ENCODE measurements at places on chromosomes 4 and X.

DNA sequence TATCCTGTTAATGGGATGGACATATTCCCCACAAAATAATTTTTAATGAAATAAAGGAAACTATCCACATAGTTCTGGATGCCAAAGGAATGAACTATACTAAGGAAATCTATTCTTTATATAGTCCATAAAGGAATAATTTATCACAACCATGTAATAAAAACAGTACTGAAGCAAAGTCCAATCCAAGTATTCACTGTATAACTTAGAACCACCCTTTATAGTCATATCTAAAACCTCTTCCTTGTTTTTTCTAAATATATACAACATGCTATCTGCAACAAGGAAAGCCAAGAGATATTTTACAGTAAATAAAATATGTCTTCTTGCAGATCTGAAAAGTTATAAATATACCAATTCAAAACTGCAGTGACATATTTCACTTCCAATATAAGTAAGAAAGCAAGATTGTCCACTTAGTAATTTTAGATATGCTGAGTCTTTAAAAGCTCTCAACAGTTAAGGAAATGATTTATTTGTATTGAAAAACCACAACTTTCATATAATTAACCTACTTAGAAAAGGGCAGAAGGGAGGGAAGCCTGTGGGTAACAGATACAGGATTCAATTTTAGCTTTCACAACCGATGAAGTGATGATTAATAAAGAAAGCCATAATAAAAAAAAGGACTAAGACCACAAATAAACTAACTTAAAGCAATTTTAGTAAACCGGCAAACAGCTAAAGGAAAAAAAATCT lies 8.0 kb downstream of the NR3C2 start:
- DNase-seq: no peak

DNA sequence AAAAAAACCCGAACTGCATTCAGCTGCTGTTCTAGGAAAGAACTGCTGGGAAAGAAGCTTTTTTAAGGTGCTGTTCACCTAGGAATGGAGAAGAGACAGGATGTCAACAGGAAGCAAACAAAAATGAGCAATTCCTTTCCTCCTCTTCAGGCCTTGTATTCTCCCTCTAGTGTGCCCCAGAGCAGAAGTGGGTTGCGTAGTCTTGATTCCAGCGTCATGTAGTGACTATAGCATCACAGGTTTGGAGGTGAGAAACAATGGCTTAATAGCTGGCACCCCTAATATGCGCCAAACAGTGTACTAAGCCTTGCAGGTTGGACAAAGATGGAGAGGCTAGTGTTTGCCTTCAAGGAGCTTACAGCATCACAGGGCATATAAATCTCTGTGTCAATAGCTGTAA lies 146.3 kb upstream of the LCORL start:
- DNase-seq: no peak

DNA sequence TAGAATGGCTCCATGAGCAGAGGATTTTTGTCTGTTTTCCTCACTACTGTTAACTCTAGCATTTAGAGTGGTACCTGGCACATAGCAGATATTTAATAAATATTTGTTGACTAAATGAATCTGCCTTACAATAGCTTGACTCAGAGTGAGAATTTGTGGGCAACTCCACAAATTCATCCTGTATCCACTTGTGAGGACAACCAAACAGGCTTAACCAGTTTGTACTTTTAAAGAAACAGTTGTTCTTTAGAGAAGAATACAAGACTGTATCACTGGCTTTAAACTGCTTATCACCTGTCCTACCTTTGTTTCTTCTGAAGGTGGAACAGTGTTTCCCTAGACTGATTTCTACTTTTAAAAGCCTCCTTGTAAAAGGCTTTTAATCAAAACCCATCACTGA lies 141.3 kb upstream of the SH3RF1 start:
- no peak for DNase-seq

GRCh38 chr4:120853161-120853935 lies 69.2 kb downstream of the PRDM5 start:
- DNase-seq: no peak

- no peak for DNase-seq
These were observed 331.5 kb upstream of the PABPC4L start for GRCh38 chr4:134533068-134533467.

DNA sequence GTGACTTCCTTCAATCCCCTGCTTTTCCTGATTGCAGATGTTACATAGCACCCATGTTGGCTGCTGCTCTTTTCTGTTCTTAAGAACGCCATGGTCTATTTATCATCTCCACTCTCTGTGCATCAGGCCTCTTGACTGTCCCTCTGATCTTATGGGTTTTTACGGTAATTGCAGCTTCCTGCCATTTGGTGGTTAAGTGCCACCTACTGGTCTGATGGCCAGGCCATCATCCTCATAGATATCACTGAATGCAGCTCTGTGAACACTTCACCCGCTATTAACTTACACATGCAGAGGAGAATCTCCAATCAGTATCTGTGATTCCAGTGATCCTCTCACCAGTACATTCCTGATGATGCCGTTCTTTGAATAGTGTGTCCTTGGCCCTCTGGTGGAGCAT lies 382.4 kb downstream of the TRAM1L1 start:
- DNase-seq: no peak

- no peak for DNase-seq
These were observed 47.0 kb downstream of the KLHL15 start for GRCh38 chrX:23980011-23980441.

- DNase-seq: no peak
These were observed 872.1 kb downstream of the PCDH7 start for GRCh38 chr4:31592293-31592692.

- DNase-seq: no peak
These were observed 50.1 kb downstream of the MFAP3L start for GRCh38 chr4:169975838-169976796.

DNA sequence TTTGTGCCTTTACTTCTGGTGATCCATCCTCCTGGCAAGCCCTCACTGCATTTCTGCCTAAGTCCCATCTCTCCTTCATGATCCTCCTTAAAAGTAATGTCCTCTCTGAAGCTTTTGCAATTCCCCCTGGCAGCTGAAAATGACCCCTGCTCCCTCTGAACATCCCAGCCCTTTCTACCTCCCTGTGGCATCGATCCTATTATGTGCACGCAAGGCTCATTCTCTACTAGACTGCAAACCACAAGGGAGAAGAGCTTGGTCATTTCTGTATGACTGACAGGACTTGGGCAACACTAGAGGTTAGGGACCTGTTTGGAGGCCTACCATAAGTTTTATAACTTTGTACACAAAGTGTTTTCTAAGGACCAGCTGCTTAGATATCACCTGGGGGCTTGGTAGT lies 50.8 kb upstream of the RAP2C start:
- no peak for DNase-seq

DNA sequence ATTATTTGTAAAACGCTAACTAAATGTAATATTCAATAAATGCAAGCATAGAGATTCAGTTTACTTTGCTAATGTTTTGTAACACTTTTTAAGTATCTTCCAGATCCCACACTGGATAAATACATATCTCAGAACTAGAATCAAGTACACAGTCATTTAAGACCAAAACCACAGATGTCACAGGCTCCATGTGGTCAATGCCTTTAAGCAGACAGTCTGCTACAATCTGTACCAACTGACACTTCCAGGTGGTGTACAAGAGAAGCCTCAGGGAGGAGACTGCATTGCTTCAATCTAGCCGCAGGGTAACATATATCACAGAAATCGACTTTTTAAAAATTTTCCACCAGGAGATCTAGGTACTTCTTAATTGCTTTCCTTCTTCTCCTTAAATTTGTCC lies 229.6 kb upstream of the DIAPH2 start:
- DNase-seq: no peak

DNA sequence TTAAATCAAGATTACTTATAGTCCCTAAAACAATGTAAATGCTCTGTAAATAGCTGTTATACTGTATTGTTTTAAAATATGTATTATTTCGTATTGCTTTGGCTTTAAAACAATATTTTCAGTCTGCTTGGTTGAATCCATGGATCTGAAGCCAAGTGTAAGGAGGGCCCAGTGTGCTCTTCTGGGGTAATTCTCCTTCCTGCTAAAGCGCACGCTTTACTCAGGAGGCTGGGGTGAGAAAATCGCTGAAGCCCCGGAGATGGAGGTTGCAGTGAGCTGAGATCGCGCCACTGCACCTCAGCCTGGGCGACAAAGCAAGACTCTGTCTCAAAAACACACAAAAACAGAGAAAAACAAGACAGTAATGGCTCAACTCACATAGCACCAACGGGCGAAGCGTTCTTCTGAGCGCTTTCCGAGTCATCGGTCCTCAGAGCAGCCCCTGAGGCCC lies 391 bp upstream of the IDUA start:
- no peak for DNase-seq

DNA sequence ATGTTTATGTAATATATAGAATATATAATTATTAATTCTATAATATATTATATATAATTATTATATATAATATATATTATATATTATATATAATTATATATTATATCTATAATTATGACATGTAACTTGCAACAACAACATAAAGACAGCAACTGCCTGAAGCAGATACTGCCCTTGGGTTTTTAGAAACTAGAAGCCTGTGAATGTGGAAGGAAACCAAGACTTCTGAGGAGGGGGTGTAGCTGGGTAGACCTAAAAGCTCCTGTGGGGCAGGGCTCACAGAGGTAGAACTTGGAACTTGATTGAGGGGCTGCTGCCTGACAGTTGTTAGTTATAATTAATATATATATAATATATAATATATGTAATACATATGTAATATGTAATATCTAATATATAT lies 167.2 kb upstream of the SLIT2 start:
- no peak for DNase-seq

DNA sequence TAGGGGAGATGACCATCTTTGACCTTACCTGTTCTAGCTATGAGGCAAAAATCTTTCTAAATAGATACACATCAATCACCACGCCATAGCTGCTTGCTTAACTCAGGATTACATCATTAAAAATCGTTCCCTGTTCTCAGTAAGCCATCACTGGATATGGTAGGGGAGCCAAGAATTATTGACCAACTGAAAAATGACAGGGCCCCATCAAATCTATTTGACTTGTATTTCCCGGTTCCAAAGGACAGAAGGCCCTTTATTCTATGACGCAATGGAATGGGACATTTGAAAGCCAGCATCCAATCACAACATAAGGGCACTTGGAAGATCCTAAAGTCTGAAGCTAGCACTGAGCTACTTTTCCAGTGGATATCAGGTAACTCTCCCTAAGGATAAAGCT lies 75.6 kb upstream of the NOCT start:
- DNase-seq: no peak

DNA sequence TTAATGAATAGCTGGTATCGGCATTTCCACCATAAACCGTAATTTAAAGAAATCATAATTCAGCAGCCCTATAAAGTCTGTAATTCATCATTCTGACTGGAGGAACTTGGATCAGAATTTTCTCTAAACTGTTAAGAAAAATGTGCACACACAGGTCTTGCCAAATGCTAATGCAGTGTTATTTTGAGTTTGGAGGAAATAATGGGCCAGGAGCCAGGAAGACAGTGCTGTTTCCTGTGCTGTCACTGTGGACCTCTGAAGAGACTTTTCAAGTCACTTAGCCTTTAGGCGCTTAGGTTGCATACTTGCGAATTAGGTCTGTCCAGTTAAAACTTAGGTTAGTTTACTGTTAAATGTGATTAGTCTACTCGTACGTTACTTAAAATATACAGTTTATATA lies 137.5 kb upstream of the ANXA3 start:
- DNase-seq: no peak

DNA sequence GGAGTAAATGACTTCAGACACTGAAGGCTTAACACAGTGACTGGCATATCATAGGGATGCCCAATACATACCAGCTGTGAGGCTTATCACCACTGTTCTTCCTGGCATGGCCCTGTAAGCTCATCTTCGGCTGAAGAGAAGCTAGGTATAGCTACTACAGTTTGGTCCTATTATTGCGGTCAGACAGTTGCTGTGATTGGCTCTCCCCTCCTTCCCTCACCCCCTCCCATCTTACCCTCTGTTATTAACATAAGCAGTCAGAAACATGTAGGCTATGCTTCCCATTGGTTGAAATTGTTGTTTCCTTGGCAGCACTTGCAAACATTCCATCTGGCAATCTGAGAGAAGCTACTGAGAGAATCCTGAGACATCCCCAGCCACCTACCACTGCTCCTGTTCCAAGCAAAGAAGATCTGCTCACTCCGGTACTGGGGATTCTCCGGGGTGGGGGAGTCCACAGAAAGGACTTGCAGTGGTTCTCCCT lies at the start of gene AKAP14:
Gene AKAP14, plus strand, starts transcription at position 51 of the 484 bp plus-strand sequence. CDS start 7,331 bp downstream, outside the sequence.
- DNase-seq: no peak

GRCh38 chr4:102047616-102048015 lies 257.1 kb downstream of the BANK1 start:
- DNase-seq: no peak

DNA sequence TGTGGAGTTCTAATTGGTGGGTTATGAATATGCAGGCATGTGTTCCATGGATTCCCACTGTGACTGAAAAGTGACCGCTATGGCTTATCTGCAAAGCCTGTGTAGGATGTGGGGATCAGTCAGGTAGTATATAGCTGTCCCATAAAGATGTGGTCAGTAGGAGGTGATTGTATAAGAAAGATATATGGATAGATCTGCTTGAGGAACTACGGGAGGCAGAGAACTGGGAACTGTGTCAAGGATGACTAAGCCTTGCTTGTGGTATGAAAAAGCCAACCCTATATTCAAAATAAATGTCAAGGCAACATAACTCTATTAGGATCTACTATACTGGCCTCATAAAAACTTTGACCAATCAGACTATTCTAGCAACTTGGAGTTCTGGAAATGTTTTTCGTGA lies 185.2 kb downstream of the KLHL4 start:
- DNase-seq: no peak

DNA sequence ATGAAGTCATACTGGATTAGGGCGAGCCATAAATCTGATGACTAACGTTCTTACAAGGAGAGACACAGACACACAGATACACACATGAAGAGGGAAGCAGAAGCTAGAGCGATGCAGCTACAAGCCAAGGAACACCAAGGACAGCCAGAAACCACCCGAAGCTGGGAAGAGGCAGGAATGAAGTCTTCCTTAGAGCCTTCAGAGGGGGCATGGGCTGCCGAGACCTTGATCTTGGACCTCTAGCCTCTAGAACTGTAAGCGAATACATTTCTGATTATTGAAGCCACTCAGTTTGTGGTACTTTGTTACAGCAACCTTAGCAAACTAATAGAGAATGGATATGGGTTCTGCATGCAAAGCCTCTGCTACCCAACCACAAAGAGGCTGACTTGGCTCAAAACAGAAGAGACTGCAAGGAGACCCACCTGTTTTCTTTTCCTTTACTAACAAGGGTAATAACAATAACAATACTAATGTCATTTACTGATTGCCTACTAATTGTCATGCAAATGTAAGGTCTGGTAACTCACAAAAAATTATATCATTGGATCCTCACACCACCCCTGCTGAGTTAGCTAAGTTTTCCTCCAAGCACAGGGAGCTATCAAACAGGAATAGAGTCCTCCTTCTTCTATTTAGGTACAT lies 10.1 kb upstream of the LDB2 start:
- no peak for DNase-seq

GRCh38 chrX:150704030-150704613 lies 10.9 kb downstream of the MTMR1 start:
- no peak for DNase-seq

GRCh38 chr4:156237231-156237630 lies 283.6 kb upstream of the CTSO start:
- DNase-seq: no peak

GRCh38 chr4:120769227-120769626 lies 153.3 kb downstream of the PRDM5 start:
- no peak for DNase-seq

- DNase-seq: no peak
These were observed 19.1 kb upstream of the ZXDA start for GRCh38 chrX:57929373-57929772.

- no peak for DNase-seq
These were observed 9.4 kb downstream of the TASL start for GRCh38 chrX:30568136-30568535.
